ENCODE measurements at places on chromosomes 3 and 15.

DNA sequence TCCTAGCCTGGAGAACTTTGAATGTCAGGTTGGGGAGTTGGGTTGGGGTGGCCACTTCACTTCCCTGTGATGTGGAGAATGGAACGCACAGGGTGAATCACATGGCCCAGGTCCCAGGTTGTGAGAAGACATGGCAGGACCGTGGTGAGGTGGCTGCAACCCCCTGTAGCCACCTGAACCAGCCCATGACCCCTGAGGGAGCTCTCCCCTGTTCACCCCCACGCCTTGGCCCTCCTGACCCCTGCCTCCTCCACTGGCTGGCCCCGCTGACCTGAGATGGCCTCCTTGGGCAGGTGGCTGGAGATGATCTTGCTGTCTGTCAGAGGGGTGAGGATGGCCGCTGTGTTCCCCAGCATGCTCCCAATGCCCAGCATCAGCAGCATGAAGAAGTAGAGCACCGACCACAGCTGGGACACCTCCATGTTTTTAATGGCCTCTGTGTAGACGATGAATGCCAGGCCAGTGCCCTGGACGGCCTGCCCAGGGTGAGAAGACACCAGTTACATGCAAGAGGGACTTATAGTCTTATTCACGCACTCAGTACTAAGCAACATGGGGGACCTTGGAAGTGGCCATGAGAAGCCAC lies 31.0 kb downstream of the SLC6A20 start:
- DNase-seq: no peak

- DNase-seq: no peak
Measured at GRCh38 chr3:140113996-140114788, 179.2 kb downstream of the CLSTN2 start.

DNA sequence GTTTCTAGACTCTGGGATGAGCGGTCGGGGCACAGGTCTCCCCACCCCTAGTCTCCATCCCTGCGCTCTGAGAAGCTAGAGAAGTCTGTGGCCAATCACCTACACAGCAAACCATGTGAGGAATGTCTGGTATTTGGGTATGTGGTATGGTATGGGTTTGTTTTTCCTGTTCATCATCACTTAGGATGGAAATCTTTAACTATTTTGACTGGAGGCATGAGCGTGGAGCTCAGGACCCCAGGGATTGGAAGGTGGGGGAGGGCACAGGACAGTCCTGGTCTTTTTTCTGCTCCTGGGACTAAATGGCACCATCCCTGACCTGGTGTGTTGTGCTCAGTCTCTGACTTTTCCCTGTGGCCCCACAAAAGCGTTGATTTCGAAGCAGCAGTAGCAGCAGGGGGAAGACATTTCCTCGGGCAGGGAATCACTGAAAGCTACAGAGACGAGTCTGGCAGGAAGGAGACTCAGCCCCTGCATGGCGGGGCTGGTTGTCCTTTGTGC lies 191.7 kb upstream of the TPM1 start:
- no peak for DNase-seq

- DNase-seq: no peak
Measured at GRCh38 chr3:104044002-104044401, 1322.7 kb upstream of the ALCAM start.

Measured in stimulated activated CD4-positive, alpha-beta T cell treated with anti-CD3 and anti-CD28 coated beads, Interleukin-1b, Interleukin-23, amount 100 ng/mL, for 1 hour (primary cell).